ENCODE measurements at places on chromosomes 11 and 22. TPM values are rescaled to one million over a fixed set of nuclear protein-coding genes. Genes with fewer than 3 reads are reported as not detected.
A peak's percentile ranks its signal among the peaks of the same experiment; 100 is the strongest.

- no peaks in the 10 kb centered on the region for H3K27me3 ChIP-seq
- H3K4me1 ChIP-seq = no peaks in the 10 kb centered on the region
- H3K27ac ChIP-seq = no peak overlapping the region
Measured at GRCh38 chr11:126731576-126732142, 268.9 kb downstream of the KIRREL3 start.

GRCh38 chr11:131511794-131512193, 141.4 kb downstream of the NTM start:
- H3K4me3 ChIP-seq = no peak overlapping the region
- H3K27me3 ChIP-seq = no peaks in the 10 kb centered on the region
- no peaks in the 10 kb centered on the region for H3K36me3 ChIP-seq
- DNase-seq = no peak
- H3K27ac ChIP-seq = no peak overlapping the region

DNA sequence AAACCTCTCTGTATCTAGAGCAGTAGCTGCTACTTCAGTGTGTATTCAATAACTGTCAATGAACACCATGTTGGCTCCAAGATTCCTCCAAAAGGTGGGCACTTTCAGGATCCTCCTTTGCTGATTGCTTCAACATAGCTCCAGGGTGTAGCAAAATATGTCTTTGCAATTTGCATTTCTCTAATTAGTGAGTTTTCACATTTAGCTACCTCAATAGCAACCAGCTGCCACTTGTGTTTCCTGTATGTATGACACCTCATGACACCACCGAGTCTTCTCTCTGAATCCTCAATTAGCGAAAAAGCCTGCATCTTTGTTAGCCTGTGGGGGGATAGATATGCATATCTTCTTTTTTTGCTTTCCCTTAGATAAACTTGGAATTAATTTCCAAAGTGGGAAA, 898.3 kb upstream of the FAT3 start:
- no peaks in the 10 kb centered on the region for H3K36me3 ChIP-seq
- H3K4me1 ChIP-seq = no peaks in the 10 kb centered on the region
- DNase-seq = no peak
- H3K4me3 ChIP-seq = no peak overlapping the region
- H3K27ac ChIP-seq = no peak overlapping the region

DNA sequence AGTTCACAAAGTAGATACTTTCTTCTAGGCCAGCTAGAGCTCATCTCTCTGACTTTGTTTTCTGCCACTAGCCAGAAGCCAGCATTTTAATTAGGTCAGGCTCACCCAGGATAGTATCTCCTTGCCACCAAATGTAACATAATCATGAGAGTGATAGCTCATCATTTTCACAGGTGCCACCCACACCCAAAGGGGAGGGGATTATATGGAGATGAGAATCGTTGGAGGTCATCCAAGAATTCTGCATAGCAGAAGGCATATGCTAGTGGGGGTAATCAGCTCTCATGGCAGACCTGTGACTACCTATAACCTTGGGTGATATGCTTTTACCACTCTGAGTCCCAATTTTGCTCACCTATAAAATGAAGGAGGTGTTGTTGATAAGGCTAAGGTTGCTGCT, 523.0 kb downstream of the METTL15 start:
- H3K27ac ChIP-seq = no peak overlapping the region
- no peaks in the 10 kb centered on the region for H3K4me1 ChIP-seq
- H3K36me3 ChIP-seq = no peaks in the 10 kb centered on the region
- no peak for DNase-seq
- no peak overlapping the region for H3K4me3 ChIP-seq
- H3K27me3 ChIP-seq = no peaks in the 10 kb centered on the region

DNA sequence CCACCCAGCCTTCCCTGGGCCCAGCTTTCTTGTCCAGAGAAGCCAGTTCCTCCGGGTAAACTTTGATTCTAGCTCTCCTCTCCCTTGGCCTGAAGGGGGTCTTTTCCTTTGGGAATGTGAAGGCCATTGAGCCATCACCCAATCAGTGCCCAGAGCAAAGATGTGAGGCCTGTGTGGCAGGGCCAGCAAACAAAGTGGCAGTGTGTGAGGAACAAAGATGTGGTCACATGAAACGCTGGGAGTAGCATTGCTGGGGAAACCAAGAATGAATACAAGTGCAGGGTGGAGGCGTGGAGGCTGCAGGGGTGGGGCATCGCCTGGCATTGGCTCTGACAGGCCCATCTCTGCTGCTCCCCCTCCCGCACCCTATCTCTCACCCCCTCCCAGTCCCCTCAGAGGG, 91.9 kb upstream of the BID start:
- no peak overlapping the region for H3K27ac ChIP-seq
- H3K36me3 ChIP-seq = peaks cover 28% of the 10 kb centered on the region
- H3K27me3 ChIP-seq = no peaks in the 10 kb centered on the region
- peaks cover 3% of the 10 kb centered on the region for H3K4me1 ChIP-seq

DNA sequence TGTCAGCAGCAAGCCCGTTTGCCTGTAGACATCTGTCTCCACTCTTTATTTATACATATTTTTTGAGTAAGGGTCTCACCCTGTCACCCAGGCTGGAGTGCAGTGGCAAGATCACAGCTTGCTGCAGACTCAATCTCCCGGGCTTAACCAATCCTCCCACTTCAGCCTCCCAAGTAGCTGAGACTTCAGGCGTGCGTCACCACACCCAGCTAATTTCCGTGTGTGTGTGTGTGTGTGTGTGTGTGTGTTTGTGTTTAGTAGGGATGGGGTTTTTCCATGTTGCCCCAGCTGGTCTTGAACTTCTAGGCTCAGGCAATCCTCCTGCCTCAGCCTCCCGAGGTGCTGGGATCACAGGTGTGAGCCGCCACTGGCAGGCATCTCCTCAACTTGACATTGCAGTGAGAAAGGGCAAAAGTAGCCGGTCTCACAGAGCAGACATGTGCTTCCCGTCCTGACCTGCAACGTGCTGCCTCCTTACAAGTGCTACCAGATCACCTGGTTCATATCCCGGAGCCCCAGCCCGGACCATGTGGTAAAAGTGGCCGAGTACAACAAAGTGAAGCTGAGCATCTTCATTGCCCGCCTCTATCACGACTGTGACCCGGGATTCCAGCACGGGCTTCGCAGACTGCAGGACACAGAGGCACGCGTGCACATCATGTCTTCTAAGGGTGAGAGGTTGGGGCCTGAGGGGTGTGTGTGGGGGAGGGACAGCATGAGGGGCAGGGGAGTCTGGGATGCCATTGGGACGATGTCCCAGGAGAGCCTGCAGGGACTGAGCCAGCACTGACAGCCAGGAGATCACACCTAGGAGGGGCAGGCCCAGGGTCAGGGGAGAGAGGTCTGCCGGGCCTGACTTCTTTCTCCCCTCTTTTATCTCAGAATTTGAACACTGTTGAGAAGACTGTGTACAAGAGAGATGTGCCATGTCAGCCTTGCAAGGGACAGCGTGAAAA, 5.6 kb upstream of the APOBEC3H start:
- peak overlapping the region; percentile 29 for H3K4me3 ChIP-seq
- DNase-seq = peak; percentile 68
- H3K27ac ChIP-seq = peak overlapping the region; percentile 95
- no peaks in the 10 kb centered on the region for H3K27me3 ChIP-seq

Gene ASCL2
- not detected for total RNA-seq

Gene OR4D5
- not detected for total RNA-seq

Gene SMC1B
- not detected for total RNA-seq

Gene KCNJ1
- total RNA-seq = 0.27 TPM
